ENCODE measurements at places on chromosomes 2 and 18.

DNA sequence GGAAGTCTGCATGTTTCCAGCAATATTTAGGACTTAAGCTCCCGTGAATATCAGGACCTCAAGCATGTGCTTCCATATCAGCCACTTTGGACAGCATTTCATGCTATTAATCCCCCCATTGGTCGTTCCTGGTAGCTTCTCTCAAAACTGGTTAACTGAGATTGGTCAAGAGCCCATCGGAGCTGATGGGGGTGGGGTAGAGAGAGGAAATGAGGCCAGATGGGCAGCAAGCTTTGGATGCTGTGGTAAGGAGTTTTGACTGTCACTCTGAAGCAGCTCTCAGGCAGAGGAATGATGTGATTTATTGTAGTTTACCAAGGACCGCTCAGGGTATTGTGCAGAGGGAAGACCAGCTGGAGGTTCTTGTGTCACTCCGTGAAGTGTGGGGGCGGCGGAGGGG lies 81.8 kb downstream of the FAM168B start:
- no peak for DNase-seq

DNA sequence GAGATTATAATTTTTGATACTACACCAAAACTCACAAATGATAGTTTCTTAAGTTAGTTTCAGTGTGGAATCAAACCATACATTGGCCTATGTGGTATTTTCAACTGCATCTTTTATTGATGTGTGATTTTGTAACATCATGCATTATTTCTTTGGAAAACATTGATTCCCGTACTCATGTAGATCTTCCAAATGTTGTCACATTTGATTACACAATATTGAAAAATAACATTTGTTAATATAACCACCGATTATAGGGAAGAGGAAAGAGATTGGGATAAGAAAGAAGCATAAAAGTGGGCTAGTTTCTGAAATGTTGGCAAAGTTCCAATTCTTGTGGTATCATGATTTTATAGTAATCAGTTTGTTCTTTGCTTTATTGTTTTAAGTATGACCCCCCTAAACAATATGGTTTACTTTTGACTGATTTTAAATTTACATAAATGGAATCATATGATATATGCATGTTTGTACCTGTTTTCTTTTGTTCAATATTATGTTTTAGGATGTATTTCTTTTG lies 117.2 kb upstream of the OTX1 start:
- DNase-seq = no peak

DNA sequence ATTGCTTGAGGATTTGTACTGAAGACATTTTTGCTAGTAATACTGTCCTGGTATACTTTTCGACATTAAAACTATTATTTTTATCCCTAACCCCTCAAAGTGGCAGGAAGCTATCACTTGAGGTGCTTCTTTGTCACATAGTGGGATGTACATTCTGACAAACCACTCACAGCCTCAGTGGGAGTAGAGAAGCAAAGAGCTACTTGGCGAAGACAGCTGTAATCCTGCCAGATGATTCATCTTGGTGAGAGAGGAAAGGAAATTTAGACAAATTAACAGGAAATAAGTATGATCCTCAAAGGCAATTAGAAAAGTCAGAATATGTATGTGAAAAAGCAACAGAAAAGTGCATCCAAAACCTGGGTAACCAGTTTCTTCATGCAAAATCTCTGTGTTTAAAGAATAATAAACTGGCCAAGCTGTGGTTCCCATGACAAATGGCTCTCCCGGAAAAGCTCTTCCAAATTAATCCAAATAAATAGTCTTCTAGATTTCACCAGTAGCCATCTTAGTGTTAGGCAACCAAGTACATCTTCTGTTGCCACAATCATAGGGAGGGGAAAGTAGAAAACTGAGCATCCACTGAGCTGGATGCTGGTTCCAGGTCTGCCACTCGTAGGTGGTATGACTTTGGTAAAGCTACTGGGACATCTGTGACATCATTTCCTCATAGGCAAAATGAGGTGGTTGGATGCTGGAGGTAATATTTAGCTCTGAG lies 308.0 kb upstream of the LYPD1 start:
- DNase-seq = no peak

GRCh38 chr18:7696780-7697179 lies 129.7 kb downstream of the PTPRM start:
- DNase-seq = no peak

DNA sequence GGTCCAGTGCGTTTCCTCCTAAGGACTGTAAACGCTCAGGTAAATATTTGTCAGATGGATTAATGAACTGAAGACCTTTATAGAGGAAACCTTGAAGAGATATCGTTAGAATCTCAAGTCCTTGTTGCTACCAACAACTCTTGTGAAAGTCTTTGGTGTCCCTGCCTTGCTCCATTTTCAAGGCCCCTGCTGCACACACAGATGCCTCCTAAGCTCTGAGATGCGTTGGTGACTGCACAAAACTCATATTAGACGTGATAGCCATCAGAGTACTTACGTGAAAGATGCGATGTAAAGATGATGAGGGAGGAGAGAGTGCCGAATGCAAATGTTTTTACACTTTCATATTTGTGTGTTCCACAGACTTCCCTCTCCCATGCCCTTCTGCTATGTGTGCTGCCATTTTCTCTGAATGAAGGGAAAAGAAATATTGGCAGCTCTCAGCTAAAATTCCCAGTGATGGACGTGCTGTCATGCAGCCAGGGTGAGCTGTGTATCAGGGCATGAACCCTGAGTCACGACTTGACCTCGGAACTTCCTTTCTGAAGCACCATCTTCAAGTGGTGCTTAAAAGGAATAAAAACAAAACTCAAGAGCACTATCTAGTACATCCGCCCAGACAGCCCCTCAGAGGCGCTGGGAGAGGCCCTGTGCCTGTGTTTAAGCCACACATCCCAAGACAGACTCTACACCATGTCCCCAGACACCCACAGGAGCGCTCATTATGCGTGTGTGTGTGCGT lies 117.4 kb downstream of the FAM210A start:
- no peak for DNase-seq

- no peak for DNase-seq
These were observed 1.7 kb upstream of the DPP4 start for GRCh38 chr2:162075689-162076132.

DNA sequence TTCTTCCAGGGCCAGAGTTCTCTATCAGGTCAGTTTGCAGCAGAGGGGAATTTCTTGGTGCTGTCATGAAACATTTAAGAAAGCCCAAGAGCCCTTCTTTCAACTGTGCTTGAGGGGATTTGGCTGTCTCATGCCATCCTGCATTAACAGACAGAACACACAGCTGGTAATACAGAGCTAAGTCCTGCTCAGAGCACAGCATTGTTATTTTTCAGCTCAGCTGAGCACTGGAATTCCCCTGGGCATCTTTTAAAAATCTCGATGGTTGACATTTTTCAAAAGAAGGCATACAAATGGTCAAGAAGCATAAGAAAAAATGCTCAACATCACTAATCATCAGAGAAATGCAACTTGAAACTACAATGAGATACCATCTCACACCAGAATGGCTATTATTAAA lies 14.9 kb upstream of the IL1R2 start:
- DNase-seq = no peak

- DNase-seq = no peak
These were observed 11.2 kb upstream of the STK17B start for GRCh38 chr2:196182439-196183171.
